ENCODE measurements at places on chromosomes 13 and 19.

DNA sequence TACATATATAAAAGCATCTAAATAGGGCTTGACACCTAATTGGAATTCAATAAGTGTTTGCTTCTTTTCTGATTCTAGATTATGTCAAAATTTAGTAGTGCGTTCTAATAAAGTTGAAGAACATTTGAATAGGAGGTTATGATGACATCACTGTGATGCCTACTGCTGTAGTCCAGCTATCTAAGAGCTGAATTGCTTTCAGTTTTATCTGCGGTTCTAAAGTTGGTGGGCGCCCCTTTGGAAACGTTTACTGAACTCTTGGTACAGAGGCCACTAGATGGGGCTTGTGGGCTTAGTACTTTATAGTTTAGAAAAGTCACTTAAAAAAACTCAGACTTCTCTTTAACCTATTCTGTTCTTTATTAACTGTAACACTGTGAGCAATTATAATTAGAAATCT lies 776.9 kb downstream of the GPC5 start:
- no peak overlapping the region for H3K27ac ChIP-seq
- H3K4me1 ChIP-seq: no peaks in the 10 kb centered on the region
- H3K36me3 ChIP-seq: no peaks in the 10 kb centered on the region
- no peak for DNase-seq
- H3K4me3 ChIP-seq: no peak overlapping the region
- H3K27me3 ChIP-seq: no peaks in the 10 kb centered on the region

DNA sequence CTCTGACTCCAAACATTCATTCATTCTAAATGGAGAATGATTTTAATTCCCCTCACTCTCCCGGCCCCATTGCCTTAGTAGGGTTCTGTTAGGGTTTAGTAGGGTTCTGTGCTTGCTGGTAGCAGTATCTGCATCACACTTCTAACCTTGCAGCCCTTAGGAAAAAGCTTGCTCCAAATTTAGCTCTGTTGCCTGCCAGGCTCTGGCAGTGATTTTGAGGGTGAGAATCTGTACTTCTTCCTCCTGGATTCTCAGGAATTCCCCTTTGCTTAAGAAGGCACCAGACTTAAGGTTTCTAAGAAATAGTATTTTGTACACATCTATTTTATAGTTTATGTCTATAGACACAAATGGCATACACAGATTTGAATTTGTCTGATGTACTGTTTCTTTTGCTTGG lies 14.7 kb downstream of the B3GLCT start:
- DNase-seq: no peak
- no peak overlapping the region for H3K27ac ChIP-seq
- peaks cover 11% of the 10 kb centered on the region for H3K4me1 ChIP-seq
- H3K27me3 ChIP-seq: no peaks in the 10 kb centered on the region

DNA sequence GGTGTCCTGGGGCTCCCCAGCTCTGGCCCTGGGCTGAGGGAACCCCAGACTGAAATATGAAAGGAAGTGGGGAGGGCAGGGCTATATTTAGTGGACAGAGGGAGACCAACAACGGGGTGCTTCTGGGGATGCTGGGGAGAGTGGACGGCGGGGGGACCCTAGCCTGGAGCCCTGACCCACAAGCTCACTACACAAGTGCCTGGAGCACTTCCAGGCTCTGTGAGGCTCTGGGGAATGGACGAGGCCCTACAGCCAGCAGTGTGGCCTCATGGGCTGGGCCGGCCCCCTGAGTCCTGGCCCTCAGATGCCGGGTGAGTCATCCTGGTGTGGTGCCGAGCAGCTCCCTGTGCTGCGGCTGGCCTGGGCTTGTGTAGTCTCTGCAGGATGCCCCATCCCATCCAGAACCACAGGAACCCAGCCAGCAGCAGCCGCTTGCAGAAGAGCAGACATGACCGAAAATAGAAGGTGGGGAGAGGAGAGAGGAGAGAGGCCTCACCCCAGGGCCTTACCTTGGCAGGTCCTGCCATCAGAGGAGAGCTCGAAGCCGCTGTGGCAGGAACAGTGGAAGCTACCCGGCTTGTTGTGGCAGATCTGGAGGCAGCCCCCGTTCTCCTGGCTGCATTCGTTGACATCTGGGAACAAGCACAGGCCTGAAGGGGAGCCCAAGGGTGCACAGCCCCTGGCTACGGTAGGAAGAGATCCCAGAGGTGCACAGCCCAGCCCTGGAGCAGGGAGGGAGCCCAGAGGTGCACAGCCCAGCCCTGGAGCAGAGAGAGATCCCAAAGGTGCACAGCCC lies 26.1 kb downstream of the GAS6 start:
- H3K4me3 ChIP-seq: peak overlapping the region; percentile 40
- H3K27ac ChIP-seq: peak overlapping the region; percentile 91
- no peak for DNase-seq
- H3K4me1 ChIP-seq: peaks cover 72% of the 10 kb centered on the region

GRCh38 chr13:36293497-36293896 lies 4.1 kb downstream of the CCDC169 start:
- no peak overlapping the region for H3K4me3 ChIP-seq
- H3K4me1 ChIP-seq: peaks cover 9% of the 10 kb centered on the region
- no peak overlapping the region for H3K27ac ChIP-seq
- no peaks in the 10 kb centered on the region for H3K27me3 ChIP-seq
- no peaks in the 10 kb centered on the region for H3K36me3 ChIP-seq
- no peak for DNase-seq

DNA sequence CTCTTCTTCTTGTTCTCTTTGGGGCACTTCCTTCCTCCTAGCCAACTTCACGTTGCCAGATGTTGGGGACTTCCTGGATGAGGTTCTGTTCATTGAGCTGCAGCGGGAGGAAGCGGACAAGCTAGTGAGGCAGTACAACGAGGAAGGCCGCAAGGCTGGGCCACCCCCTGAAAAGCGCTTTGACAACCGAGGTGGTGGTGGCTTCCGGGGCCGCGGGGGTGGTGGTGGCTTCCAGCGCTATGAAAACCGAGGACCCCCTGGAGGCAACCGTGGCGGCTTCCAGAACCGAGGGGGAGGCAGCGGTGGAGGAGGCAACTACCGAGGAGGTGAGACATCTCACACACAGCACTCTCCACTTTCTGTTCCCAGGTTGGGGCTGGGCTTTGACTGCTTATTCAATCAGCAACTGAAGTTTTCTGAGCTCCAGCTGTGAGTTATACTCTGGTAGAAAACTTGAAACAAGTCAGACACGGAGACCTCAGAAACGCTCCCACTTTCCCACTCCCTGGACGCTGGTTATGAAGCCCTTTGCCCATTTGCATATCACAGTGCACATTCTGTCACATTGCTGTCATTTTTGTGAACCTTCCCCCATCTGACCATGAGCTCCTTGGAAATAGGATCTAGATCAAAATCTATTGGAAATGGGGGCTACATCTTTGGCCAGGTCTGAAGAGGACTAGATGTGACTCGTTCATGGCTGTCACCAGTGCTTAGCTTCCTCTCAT lies 7.2 kb upstream of the CCDC97 start:
- no peaks in the 10 kb centered on the region for H3K36me3 ChIP-seq
- H3K4me3 ChIP-seq: no peak overlapping the region
- no peaks in the 10 kb centered on the region for H3K27me3 ChIP-seq
- H3K4me1 ChIP-seq: peaks cover 28% of the 10 kb centered on the region
- no peak overlapping the region for H3K27ac ChIP-seq

DNA sequence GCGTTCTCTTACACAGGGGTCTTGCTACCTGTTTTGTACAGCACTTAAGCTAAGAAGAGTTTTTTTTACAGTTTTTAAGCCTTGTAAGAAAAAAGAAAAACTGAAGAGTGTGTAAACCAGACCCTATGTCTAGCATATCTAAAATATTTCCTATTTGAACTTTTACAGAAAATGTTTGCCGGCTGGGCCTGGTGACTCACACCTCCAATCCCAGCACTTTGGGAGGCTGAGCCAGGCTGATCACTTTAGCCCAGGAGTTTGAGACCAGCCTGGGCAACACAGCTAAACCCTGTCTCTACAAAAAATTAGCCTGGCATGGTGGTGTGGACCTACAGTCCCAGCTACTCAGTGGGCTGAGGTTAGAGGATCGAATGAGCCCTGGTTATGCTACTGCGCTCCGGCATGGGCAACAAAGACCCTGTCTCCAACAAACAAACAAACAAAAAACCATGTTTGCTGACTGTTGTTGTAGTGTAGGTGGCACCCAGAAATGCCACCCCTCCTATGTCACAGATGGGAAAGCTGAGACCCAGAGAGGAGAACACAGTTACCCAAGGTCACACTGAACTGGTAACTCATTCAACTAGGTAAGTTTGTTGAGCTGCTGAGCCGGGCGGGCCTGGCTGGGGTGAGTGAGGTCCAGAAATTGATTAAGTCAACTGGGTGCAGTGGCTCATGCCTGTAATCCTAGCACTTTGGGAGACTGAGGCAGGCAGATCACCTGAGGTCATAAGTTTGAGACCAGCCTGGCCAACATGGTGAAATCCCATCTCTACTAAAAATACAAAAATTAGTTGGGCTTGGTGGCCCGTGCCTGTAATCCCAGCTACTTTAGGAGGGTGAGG lies 1.9 kb upstream of the VASP start:
- peaks cover 34% of the 10 kb centered on the region for H3K4me1 ChIP-seq
- H3K4me3 ChIP-seq: no peak overlapping the region
- no peaks in the 10 kb centered on the region for H3K36me3 ChIP-seq
- DNase-seq: no peak
- H3K27me3 ChIP-seq: no peaks in the 10 kb centered on the region

DNA sequence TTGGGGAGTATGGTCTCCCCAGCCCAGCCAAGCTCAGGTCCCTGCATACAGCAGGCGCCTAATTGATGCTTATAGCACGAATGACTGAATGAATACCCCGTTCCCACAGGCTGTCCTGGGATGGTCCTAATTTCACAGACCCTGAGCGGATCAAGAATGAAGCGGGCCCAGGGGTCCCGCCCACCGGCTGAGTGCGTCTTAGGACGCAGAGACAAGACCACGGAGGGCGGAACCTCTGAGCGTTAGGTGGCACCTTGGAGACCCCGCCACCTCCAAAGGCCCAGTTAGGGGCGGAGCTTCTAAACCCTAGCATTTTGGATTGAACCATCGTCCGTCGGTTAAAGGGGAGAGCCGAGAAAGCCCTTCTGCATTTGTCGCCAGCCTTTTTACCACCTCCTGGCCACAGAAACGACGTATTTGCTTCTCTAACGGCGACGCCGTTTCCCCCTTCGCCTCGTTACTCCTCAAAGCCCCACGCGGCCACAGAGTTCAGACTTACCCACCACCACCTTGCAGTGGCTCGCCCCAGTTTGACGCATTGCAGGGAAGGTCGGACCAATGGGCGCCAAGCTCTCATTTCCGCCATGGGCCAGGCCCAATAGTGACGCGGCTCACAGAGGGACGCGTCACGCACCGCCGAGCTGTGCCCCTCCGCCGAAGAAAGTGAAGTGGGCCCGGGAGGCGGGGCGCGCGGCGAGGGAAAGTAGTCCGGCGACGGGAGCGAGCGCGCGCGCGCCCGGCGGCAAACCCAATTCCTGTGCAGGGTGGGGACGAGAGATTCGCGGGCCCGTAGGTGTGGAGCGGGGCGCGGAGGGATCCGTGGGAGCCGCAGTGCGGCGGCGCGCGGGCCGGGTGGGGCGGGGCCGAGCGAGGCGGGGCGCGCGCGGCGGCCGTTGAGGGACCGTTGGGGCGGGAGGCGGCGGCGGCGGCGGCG lies 479 bp upstream of the CALM3 start:
- H3K4me1 ChIP-seq: peaks cover 45% of the 10 kb centered on the region
- no peak for DNase-seq
- no peaks in the 10 kb centered on the region for H3K36me3 ChIP-seq
- no peaks in the 10 kb centered on the region for H3K27me3 ChIP-seq
- peak overlapping the region; percentile 97 for H3K27ac ChIP-seq

Data from vagina (tissue), 2 donors.